ENCODE measurements at places on chromosomes 4 and X.
A peak's percentile ranks its signal among the peaks of the same experiment; 100 is the strongest.

GRCh38 chr4:29983890-29984289 is 736.3 kb upstream of the PCDH7 start:
- no peak for DNase-seq

DNA sequence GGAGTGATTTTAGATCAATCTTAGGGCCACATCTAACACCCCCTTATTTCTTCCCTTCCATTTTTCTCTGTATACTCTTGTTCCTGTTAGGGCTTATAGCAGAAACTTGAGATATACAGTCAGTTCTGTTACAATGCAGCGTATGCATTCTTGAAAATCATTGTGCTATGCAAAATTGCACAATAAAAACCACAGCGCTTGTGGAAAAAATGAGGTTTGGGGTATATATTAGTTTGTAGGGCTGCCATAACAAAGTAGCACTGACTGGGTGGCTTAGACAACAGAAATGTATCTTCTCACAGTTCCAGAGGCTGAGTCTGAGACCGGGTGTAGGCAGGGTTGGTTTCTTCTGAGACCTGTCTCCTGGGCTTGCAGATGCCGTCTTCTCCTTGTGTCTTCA is 59.0 kb downstream of the WWC2 start:
- DNase-seq, result no peak

- DNase-seq, result no peak
Measured at GRCh38 chr4:125956276-125956675, 641.5 kb downstream of the FAT4 start.

GRCh38 chr4:38075370-38076152 is 115.4 kb downstream of the PTTG2 start:
- no peak for DNase-seq

DNA sequence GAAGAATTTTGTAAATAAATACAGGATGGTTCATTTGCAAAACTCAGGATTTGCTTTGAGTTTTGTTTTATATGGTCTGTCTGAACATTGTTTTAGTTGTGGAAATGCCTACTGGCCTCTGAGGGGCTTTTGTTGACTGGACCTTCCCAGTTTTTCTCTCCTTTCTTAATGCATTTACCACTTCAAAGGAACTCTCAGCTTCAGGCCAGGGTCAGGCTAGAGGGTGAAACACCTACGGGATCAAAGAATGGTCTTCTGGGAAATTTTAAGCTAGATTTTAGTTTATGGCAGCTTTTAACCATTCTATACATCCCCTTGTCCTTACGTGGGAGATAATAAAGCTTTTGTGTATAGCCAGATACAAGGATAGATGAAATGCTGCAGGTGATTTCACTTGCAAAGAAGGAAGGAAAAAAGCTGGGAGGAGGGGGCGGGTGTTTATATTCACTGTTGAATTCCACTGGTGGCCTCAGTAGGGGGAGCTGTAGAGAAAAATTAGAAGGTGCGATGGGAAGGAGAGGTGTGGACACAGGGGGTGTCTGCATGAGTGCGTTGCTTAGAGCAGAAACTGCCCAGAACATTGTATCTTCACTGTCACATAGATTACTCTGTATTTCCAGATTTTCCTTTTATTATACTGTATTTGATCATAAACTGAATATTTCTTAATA is 151.8 kb downstream of the TSPAN5 start:
- peak; percentile 55 for DNase-seq

DNA sequence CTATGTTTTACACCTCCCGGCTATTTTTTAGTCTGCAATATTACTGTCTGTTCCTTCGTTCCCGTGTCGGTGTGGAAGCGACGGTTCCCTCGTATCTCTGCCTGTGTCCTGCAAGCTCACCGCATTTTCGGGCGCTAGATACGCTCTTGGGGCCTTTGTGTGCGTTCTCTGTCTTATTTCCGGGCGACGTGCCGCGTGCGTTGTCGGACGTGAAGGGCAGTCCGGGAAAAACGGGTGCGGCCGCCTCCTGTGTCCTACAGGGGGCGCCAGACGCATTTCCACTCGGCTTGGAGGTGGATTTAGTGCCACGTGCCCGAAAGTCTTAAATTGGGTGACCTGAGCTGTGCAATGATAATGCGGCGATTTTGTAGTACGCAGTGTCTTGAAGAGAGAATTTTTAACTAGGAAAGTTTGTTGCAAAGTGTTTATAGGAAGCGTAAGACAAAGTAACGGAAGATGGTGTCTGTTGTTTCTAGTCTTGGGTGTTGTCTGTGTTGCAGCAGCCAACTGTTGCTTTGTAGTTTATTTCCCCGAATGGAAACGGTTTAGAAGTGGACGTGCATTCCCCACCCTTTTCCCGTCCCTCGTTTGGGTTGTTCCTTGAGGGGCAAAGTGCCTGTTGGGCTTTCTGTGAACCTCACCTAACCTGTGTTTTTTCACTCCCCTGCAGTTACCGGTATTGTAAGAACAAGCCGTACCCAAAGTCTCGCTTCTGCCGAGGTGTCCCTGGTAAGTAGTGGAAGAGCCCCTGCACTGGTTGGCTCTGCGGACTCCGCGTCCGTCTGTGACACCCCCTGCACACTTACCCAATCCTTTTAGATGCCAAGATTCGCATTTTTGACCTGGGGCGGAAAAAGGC is 720 bp downstream of the RPL10 start:
- DNase-seq, result peak; percentile 70

DNA sequence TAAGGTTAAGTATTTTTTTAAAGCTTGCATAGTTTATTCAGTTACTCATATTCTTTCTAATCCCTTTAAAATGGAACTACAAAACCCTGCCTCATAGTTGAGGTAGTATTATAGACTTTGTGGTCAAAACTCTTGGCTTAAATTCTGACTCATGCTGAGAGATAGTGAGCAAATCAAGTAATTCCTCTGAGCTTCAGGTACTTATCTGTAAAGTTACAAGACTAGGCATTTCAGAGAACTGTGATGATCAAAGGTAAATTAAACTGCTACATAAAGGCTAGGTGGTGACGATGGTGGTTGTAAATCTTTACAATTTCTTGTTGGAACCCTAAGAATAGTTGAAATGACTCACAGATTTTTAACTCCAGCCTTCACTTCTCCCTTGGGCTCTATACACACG is 3.2 kb upstream of the CLOCK start:
- no peak for DNase-seq

DNA sequence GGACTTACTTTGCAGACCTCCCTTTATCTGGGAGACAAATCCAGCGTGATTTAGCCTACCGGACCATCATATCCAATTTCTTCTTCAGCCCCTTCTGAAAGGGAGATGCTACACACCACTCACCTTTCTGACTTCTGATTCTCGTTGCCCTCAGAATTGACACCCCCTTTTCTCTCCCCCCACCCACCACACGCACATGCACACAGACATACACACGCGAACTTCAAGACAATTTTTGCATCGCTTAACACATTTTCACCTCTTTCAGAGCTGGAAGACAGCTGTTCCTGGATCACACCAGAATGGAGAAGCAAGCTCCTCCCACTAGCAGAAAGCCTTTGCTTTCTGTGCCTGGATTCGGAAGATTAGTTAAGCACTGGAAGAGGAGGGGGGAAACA is 1.0 kb upstream of the SNCA start:
- DNase-seq, result no peak

- no peak for DNase-seq
Measured at GRCh38 chr4:53419208-53419607, 41.8 kb downstream of the FIP1L1 start.

DNA sequence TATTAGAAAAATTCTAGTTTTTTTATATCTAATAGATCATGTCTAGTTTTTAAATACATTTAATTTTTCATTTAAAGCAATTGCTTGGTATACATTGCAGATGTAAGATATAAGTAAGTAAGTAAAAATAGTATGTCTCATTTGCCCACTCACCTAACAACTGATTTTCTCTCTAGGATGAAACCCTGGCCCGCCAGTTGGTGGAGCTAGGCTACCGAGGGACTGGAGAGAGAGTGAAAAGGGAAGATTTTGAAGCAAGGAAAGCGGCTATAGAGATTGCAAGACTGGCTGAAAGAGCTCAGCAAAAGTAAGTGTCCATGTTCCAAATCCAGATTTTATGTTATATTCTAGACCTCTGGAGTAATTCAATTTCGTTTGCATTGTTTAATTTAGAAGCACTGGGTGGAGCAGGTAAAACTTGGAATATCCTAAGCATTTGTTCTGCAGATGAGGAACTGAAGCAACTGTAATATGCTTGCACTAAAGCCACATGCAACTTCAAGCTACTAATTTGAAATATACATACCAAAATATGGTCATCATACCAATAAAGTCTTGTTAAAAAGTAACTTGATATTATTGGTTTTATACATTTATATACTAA is 27.1 kb downstream of the CFAP299 start:
- peak; percentile 65 for DNase-seq

DNA sequence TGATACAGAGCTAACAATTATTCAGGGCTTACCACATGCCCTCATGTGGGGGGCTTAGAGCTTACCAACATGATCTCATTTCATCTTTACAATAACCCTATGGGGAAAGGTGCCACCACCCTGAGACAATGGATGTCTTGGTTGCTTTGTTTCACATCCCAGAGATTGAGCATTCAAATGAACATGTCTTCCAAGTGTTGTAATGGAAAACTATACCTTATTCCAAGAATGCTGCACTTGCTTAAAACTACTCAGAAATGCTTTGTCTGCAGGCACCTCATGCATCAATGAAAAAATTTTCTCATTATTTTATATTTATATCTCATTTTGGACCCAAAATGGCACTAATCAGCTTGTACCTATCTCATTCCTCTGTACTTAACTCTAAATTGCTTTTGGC is 34.6 kb downstream of the BCLAF3 start:
- no peak for DNase-seq

DNA sequence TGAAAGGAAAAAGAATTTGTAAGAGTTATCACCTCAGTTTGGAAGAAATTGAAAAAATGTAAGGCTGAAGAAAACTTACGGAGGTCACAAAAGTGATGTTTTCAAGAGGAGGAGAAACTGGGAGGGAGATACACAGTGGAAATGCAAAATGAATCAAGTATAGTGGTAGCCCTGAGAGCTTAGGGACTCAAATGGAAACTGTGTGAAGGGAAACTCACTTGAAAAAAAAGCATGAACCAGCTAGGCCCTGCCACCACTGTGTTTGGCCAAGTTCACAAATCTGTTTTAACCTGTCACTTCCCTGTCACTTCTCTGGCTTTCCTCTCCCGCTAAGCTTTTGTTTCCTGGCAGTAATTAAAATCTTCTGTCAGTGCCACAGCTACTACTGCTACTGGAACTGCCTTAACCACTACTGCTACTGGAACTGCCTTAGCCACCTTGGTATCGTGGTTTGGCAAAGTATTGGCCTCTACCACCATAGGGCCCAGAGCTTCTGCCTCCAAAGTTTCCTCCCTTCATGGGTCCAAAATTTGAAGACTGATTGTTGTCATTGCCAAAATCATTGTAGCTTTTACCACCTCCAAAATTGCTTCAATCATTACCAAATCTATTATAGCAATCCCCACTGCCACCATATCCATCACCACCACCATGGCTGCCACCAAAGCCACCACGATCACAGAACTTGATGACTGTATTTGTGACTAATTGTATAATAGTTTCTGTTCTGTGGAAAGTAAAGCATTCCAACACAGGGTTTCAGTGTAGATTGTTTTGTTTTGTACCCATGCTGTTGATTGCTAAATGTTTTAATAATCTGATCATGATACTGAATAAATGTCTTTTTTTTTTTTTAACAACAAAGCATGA is 41.5 kb downstream of the SMARCA5 start:
- DNase-seq, result no peak

DNA sequence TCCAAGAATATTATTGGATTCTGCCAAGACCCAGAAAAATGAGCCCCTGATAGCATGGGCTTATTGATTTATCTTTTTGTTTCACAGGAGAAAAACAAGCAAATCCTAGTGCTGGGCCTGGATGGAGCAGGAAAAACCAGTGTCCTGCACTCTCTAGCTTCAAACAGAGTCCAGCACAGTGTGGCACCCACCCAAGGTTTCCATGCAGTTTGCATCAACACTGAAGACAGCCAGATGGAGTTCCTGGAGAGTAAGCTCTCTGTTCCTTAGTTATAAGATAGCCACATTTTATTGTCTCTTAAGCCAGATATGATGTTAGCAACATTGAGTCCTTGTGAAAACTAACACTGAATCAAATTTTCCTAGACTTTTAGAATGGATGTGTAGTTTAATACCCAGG is 5.5 kb downstream of the ARL9 start:
- DNase-seq, result no peak

DNA sequence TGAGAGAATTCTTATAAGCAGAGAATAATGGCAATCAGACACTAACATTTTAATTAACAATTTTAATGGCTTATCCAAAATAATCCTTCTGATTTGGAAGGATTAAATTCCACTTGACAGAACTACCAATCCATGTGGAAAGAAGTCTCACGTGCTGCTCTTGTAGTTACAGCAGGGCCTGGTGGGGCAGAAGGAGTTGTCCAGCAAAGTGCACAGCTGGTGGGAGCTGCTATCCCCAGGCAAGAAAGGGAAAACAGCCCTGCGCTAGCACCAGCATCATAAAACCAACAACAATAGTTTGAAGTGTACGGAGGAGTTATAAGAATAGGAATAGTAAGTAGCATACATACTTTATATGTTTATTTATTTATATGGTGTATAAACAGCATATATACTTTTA is 127.4 kb upstream of the TRIM2 start:
- no peak for DNase-seq

GRCh38 chrX:42818151-42818921 is 40.4 kb upstream of the PPP1R2C start:
- peak; percentile 76 for DNase-seq

DNA sequence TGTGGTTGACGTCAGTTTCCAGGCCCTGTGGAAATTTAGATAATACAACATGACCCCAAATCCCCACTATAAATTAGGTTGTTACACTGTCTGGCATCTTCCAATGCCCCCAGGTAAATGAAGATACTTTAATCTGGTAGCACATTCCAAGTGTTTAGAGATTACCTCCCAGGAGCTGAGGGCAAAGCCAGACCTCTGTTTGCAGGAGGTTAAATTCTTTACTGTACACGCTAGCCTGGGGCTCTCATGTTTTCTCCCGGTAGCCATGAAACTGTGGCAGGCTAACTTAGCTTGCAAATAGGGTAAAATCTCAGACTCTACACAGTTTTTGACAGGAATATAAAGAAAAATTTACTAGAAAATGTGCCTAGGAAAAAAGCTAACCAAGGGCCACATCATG is 450.0 kb downstream of the PDGFC start:
- no peak for DNase-seq

- peak; percentile 38 for DNase-seq
Measured at GRCh38 chrX:122739770-122740169, 444.3 kb upstream of the GRIA3 start.

DNA sequence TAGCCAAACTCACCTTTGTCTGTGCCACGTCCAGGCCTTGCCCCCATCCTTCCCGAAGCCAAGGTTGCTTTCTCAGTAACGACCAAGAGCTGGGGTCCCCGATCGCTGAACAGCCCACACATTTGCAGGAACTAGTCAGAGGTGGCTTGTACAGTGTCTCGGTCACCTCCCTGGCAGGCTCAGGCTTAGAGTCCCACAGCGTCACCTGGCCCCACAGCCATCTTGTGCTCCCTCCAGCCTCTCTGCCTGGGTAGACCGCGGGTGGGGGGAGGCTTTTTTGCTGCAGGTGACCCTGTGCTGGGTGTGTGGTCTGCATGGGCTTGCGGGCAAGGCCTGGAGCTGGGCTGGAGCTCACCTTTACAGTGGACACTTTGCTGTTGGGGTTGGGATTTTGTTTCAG is 60.2 kb downstream of the PSAPL1 start:
- DNase-seq, result no peak

Data from H9 (cell line).